ENCODE measurements at places on chromosomes 5 and 9.

- no peak for DNase-seq
Measured at GRCh38 chr9:21096172-21096900, 18.6 kb upstream of the IFNB1 start.

DNA sequence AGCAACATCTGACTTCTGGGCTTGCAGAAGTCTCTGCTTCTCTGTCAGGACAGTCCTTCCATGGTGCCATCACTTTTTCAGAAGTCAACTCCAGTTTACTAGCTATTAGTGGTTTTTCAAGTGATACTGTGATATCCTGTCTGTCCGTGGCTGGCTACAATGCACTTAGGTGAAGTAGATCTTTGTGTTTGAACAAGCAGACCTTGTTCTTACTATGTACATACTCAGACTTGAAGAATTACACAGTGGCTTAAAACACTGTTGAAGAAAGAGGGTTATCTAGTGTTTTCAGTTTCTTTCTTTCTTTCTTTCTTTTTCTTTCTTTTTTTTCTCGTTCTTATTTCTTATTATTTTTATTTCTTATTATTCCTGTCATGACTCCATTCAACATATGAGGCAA lies 228.7 kb downstream of the NTRK2 start:
- DNase-seq: no peak

DNA sequence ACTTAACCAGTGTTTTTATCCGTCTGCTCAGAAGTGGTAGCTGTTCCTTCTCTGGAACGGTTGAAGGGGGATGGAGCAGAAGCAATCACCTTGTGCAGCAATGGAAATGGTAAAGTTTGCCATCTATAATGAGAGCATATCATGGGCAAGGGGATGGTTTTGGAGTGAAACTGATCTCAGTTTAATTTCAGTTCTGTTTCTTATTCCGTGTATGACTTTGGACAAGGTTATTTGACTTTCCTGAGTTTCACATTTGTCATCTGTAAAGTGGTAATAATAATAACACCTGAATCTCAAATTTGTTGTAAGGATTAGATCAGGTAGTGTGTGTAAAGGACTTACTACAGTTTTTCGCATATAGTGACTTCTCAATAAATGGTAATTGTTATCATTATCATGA lies 106.1 kb downstream of the PCSK1 start:
- DNase-seq: no peak

DNA sequence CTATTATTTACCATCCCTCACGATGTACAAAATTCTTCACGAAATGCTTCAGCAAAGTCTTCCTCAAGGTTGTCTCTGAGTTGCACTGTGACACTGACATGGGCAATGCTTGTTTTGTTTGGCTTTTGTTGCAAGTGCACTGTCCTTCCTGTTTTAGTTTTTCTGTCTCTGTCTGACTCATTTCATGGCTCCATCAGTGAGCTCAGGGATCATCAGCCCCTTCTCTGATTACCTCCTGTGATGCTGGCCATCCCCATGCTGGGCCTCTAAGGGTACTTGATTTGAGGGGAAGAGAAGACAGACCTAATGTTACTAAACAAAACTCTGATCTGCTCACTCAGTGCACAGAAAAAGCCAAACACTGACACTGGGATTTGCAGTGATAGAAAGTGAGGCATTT lies 37.6 kb upstream of the STX17 start:
- DNase-seq: no peak

- DNase-seq: no peak
Measured at GRCh38 chr9:119052339-119053030, 316.8 kb downstream of the BRINP1 start.

DNA sequence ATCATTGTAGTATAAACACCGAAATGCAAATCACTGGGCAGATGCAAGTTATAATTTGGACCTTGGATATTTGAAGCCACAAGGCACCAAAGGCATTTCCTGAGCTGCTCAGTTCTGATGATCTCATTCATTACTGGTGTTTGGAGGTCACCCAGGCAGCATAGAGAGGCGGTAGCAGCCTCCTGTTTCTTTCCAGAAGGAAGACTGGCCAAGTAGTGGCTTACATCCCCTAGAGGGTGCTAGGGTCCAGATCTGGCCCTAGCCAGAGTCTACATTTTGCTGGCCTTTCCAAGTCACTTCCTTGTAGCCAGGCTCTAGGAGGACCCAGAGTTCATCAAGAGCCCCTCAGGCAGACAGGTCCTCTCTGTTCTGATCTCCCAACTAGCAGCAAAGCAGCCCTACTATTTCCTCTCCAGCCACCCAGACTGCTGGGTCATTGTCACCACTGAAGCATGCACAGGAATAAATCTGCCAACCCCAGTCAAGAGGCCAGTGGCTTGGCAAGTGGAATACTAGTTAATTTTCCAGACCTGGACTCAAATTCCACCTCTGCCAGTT lies 33.4 kb upstream of the TTC1 start:
- no peak for DNase-seq

- DNase-seq: no peak
Measured at GRCh38 chr9:114889802-114890224, 40.6 kb downstream of the TNFSF8 start.
